ENCODE measurements at places on chromosomes 1 and 21.

DNA sequence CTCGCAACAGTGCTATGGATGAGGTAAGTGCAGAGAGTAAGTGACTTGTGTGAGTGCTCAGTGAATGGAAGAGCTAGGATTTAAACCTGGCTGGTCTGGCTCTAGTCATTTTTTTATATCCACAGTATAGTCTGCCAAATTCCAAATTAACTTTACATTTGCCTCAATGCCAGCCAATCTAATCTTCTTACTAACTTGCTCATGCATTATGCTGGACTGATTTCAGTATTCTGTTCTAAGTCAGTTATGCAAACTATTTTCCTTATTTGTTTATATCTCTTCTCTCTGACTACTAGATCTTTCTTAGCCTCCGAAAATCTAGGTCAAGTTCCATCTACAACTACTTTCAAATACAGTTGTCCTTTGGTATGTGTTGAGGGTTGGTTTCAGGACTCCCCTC lies 133.3 kb downstream of the XPR1 start:
- no peak for DNase-seq

- DNase-seq, result no peak
These were observed 232.8 kb downstream of the SDCCAG8 start for GRCh38 chr1:243488459-243489157.

DNA sequence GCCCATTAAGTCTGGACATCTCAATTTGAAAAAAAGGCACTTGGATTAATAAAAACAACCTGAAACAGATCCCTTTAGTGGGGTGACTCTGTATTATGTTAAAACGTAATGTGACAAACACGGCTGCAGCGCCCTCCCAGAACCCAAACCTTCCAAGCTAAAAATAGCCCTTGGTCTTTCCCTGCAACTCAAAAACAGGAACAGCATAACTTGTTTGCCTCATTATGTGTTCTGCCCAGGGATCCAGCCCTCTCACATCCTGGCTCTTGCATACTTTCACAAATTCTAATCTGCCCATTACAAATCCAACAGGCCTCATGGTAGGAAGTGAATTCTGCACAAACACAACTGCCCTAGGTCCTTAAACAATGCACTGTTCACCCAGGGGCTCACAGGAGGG lies 94.7 kb upstream of the GADD45A start:
- DNase-seq, result no peak

DNA sequence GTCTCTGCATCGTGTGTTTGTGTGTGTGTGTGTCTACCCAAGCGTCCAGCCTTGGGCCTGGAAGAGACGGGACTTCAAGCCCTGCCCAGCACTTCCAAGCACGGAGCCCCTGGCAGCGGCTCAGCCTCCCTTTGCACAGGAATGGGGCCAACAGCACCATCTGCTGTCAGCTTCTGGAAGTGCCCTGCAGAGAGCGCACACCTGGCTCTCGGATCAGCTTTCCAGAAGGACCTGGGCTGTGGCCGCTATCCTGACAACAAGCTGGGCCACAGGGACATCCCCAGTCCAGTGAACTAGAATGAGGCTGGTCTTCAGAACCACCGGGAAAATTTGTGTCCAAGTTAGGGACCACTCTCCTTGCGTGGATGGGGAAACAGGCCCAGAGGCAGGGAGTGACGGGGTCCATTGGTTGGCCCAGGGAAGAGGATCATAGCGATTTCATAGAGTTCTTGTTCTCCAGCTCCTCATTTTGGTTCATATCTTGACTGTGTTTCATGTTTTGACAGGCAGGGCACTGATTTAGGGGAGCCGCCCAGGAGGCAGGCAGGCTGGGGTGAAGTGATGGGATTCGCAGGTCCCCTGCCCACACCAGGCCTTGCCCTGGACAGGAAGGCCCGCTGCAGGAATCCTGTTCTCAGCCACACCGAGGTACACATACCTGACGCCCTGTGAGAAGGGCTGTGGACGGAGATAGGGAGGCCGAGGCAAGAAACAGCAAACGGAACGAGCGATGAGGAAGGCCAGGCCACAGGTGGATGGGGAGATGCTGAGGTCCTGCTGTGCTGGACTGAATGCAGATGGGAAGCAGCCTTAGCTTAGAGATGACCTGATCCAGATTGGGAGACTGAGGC lies 38.4 kb downstream of the TAS1R2 start:
- DNase-seq, result peak; percentile 89

DNA sequence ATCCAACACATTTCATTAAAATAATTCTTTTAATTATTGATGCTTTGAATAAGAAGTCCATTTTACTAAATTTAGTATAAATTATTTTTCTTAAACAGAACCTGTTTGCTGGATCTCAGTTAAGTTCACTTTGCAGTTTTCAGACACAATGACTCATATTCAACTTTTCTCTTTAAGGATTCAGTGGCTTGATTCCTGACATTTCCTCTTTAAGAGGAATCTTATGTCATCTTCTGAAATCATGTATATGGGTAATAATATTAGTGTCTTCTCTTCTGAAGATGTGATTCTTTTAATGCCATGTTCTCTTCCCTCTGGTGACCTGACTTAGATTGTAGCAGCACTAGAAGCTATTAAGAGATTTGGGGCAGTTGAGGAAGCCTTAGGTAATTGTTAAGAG lies 12.6 kb downstream of the CREG1 start:
- no peak for DNase-seq

Measured in islet precursor cell (in vitro differentiated cells).